SIG-M5 (cell line): ENCODE measurements at places on chromosomes 7 and 10.

DNA sequence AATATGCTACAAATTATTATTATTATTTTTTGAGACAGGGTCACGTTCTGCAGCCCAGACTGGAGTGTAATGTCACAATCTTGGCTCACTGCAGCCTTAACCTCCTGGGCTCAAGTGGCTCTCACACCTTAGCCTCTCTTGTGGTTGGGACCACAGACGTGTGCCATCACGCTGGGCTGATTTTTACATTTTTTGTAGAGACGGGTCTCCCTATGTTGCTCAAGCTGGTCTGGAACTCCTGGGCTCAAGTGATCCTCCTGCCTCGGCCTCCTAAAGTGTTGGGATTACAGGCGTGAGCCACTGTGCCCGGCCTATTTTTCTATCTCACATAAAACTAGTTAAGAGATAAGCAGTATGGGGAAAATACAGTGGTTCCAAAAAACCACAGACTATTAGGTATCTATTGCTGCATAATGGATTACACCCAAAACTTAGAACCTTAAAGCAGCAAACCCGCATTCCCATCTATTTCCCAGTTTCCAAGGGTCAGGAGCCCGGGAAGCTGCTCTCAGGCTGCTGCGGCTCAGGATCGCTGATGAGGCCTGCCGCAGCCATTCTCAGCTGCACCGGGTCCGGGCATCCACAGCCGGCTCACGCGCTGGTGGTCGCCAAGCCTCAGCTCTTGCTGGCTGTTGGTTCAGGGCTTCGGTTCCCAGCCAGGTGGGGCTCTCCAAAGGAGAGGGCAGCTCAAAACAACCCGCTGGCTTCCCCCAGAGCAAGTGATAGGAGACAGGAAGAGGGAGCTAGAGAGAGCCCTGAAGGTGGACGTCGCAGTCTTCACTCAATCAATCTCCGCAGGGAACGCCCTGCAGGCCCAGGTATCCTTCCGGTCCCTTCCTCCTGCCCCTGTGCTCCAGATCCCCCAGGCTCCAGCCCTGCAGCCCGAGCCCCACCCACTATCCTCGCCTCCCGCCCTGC lies 128.2 kb downstream of the UBE2H start:
- DNase-seq = no peak

- DNase-seq = no peak
Measured at GRCh38 chr7:7231000-7231399, 48.7 kb downstream of the C1GALT1 start.

GRCh38 chr7:74014931-74015330 lies 13.0 kb upstream of the ELN start:
- no peak for DNase-seq

GRCh38 chr7:22607180-22607579 lies 107.2 kb upstream of the STEAP1B start:
- DNase-seq = no peak

- no peak for DNase-seq
Measured at GRCh38 chr7:27917774-27918314, 177.9 kb downstream of the TAX1BP1 start.

DNA sequence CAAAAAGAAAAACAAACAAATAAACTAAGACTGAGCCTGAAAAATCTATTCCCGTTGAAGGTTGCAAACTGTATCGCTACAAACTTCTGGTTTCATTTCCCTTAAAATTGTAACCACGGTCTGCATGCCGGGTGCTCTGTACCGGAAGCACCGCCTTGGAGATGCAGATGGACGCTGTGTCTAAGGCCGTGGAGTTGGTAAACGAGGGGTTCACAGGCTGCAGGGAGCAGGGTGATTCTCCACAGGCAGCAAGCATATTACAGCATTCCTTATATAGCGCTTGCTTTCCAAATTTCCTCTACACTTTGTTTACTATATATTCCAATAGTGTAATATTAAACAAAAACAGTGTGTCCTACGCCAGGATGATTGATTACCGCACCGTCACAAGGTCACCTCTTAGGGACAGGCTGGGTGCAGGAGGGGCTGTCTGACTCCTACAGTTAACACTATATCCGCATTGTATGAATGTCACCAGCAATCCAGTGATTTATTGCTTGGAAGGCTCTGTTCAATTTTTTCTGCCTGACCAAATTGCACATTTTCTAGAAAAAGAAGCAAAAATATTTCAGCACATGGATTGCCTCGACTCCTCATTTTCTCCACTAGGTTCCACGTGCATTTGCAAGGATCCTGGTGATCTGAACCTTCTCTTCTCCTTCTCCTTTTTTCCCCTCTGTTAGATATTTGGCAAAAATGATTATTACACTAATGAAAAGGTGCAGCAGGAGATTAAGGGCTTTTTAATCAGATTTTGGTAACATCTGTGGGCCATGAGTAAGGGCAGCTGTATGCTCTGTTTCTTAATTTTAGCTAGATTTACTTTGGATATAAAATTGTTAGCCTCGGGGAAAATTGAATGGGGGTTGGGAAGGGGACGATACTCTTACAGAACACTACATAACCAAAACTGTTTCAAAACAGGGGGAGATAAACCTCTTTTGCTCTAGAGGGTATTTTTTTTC lies 325.8 kb upstream of the MGMT start:
- no peak for DNase-seq

GRCh38 chr10:71795248-71795647 lies 21.9 kb upstream of the VSIR start:
- DNase-seq = no peak

- DNase-seq = no peak
Measured at GRCh38 chr10:521261-522250, 167.9 kb downstream of the DIP2C start.

DNA sequence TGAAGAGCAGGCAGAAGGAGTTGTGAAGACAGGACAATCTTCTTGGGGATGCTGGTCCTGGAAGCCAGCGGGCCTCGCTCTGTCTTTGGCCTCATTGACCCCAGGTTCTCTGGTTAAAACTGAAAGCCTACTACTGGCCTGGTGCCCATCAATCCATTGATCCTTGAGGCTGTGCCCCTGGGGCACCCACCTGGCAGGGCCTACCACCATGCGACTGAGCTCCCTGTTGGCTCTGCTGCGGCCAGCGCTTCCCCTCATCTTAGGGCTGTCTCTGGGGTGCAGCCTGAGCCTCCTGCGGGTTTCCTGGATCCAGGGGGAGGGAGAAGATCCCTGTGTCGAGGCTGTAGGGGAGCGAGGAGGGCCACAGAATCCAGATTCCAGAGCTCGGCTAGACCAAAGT lies 1.5 kb downstream of the CHPF2 start:
- DNase-seq = no peak

DNA sequence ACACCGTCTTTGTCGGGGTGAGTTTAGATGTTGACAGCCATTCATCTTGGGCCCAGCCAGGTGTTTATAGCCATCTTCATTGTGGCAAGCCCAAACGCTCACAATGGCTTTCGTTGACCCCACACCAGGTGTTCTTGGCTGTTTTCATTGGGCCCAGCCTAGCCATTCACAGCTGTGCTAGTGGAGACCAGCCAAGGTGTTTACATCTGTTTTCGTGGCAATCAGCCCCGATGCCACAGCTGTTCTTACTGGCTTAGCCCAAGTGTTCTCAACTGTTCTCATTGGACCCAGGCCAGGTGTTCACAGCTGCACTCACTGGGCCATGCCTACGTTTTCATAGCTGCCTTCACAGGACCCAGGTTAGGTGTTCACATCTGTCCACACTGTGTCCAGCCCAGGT lies 7.7 kb downstream of the FRG2B start:
- DNase-seq = no peak

DNA sequence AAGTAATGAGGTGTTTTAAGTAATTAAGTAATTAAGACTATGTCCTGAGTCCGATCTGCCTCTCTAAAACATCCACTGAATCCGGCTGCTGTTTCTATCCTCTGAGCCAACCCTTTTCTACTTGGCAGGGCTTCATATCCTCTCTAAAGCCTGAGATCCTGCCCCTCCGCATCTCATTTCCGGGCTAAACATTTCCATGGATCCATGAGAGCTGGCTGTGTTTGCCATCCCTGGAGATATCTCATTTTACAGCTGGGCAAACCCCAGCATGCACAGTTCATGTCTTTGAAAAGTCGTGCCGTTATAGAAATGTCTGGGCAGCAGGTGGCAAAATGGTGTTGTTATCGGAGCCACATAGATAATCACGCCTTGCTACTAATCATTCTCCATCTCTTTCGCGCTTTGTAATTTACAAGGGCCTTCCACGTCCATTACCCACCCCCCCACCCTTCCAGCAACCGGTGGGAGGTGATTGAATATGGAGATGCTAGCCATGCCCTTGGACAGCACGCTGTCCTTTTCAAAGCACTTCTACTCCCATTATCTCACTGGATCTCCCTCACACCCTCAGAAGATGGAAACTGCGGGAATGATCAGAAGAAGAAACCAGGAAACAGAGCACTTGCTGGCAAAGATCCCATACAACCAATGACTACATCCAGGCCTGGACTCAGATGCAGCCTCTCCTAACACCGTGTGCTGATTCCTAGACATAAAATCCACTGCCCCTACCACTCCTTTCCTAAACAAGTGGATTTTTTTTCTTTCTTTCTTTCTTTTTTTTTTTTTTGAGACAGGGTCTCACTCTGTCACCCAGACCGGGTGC lies 1189.2 kb downstream of the TYW1 start:
- no peak for DNase-seq

DNA sequence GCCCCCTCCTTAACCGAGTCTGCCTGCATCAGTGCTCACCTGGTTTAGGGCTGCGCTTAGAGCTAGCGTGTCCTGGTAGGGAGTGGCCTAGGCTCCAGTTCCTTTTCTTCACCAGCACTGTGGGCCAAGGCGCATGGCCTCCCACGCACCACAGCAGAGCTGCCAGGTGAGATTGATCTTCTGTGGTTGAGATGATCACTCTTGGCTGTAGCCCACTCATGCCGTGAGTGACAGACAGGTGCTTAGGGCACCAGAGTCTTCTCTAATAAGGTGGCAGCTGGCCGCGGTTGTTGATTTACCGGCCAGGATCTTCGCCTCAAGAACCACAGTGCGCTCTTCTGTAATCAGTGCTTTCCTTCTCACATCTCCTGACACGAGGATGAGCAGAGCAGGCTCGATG lies 157.2 kb upstream of the INSYN2A start:
- DNase-seq = no peak

- DNase-seq = no peak
Measured at GRCh38 chr10:76509446-76509845, 1078.0 kb downstream of the LRMDA start.

- no peak for DNase-seq
Measured at GRCh38 chr7:127359011-127359410, 33.5 kb downstream of the ZNF800 start.

- DNase-seq = no peak
Measured at GRCh38 chr10:99852481-99853213, 70.2 kb downstream of the ABCC2 start.

- no peak for DNase-seq
Measured at GRCh38 chr7:129655811-129656210, 44.3 kb downstream of the NRF1 start.

- no peak for DNase-seq
Measured at GRCh38 chr7:88361357-88361756, 54.7 kb upstream of the STEAP4 start.

GRCh38 chr10:6746782-6747181 lies 166.7 kb upstream of the PRKCQ start:
- DNase-seq = no peak

DNA sequence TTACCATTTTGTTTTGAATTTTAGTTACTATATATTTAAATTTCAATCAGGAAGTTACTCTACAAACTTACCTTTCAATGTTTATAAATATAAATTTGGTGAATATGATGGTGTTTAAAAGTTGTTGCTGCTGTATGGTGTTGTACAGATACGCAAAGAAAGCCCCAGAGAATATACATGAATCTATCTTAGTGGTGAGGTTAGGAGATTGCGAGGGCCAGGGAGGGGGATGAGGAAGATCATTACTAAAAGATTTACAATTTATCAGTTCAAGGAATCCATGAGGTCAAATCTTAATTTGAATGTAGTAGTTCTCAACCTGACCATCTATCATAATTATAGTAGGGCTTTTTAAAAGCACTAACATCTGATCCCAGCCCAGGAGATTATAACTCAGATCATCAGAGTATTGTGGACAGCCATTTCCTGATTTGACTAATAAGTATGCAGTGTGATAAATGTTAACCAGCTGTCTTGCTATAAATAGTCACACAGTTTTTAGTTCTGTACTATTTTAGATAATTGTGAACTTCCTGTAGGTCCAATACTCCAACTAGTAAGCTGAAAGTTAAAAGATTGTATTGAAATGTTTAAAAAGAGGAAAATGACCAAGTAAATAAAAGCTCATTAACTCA lies 23.6 kb downstream of the FAM3C start:
- DNase-seq = no peak

- DNase-seq = no peak
Measured at GRCh38 chr7:89837515-89837914, 316.8 kb upstream of the STEAP1 start.

DNA sequence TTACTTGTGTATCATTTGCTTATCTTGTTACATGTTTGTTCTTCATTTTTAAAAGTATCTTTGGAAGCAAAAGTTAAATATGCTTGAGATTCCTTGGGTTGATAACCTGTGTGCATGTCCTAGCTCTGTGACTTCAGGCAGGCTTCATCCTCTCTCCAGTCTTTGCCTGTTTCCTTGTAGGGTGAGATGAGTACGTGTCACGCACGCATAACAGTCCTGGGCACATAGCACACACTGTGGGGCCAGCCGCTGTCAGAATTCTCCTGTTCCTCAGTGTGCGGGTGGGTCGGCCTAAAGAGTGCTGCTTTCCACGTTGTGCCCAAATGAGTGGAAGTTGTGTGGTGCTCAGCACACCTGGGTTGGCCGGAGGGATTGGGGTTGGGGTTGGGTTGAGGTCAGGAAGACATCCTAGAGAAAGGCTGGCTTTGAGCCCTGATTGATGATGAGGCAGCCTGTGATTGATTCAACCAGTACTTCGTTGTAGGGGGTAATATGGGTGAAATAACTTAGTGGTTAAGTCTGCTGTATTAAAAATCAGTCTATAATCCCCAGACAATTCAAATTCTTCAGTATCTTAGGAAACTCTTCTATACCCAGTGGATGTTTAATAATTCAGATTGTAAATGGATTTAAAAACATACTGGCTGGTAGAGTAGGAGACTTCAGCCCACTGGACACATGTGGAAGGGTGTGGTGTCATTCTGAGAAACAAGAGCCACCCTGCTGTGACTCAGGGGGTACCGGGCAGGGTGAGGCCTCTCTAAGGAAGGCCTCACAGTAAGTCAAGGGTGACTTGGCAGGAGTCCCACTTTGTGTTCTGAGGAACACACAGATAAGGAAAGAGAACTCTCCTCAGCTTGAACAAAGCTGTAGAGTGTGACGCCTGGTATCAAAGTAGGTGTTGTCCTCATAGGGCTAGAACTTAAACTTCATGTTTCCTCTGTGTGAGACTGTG lies 54.8 kb downstream of the DAGLB start:
- no peak for DNase-seq

DNA sequence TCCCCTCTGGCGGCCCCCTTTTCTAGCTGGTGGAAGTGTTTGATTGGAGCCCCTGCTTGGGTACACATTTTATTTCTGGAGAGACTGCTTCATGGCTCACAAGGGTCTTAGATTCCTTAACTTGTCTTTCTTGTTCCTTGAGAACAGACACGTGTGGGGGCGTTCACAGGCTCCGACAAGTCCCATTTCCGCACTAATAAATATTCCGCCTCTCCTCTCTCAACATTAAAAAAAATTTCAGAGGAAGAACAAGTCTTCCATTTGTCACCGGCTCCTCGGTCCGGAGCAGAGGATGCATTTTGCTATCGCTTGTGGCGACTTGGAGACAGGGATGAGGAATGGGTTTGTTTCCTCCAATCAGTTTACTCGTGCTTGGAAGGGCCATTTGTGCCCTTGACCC lies 134.0 kb upstream of the PODXL start:
- DNase-seq = no peak

- DNase-seq = no peak
Measured at GRCh38 chr10:125162120-125162931, 2.0 kb upstream of the CTBP2 start.

GRCh38 chr10:77836299-77836820 lies 90.2 kb downstream of the DLG5 start:
- peak; percentile 6 for DNase-seq
